Osteocyte (in vitro differentiated cells): ENCODE measurements at places on chromosomes 16 and 17. TPM values are rescaled to one million over a fixed set of nuclear protein-coding genes. Genes with fewer than 3 reads are reported as not detected.

- no peak for DNase-seq
Measured at GRCh38 chr17:69326377-69327059, 415 bp downstream of the ABCA5 start.

DNA sequence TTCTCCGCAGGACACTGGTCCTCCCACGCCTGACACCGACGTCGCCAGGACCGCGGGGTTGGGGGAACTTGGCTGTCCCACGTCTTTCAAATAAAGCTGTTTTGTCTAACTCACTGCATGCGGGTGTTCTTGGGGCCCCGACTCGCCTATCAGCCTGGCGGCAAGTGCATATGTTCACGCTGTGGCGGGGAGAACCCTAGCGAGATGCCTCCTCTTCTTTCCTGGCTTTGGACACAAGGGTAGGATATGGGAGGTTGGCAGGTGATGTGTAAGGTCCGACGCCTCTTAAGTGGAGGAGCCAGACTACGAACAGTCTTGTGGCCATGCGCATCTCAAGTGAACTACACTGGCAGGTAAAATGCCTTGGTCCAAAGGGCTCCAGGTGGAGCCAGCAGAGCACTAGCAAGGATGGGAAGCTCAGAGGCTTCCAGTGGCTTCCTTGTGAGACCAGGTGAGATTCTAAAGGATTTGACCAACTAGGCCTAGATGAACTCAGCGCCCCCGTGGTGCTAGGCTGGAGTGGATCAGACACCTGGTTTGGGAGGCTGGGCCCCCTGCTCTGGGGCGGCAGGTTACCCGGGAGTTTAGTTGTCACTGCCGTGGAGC, 873 bp upstream of the RPS2 start:
- DNase-seq = no peak

The SLC47A2 gene
- total RNA-seq = 0.16 and 0.24 TPM in 2 replicates

- no peak for DNase-seq
Measured at GRCh38 chr16:19307587-19308241, 22.2 kb downstream of the CLEC19A start.

DNA sequence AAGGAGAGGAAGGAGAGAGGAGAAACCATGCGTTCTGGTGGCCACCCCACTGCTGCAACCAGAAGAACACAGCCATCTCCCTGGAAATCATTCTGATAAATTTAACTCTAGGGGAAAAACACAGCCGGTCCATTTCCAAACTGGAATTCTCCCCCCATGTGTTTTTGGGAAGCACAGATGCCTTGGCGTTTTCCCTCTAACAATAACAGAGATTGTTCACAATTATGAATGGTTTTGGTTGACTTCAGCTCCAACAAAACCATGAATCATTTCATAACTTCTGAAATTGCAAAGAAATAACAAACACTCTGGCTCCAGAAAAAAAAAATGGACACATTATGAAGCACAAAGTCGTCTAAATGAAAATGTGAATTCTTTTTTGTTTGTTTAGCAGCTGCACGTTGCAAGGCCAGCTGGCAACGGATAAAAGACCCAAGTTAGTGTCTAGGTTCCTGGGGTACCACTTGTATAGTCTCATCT, 46.2 kb downstream of the GNAO1 start:
- DNase-seq = no peak

- DNase-seq = no peak
Measured at GRCh38 chr16:87134628-87134995, 182.6 kb downstream of the C16orf95 start.
